CD8-positive, alpha-beta T cell (primary cell): ENCODE measurements at places on chromosomes 13 and 19.
A peak's percentile ranks its signal among the peaks of the same experiment; 100 is the strongest.

GRCh38 chr13:108315991-108316390, 46.5 kb downstream of the TNFSF13B start:
- no peak for DNase-seq

DNA sequence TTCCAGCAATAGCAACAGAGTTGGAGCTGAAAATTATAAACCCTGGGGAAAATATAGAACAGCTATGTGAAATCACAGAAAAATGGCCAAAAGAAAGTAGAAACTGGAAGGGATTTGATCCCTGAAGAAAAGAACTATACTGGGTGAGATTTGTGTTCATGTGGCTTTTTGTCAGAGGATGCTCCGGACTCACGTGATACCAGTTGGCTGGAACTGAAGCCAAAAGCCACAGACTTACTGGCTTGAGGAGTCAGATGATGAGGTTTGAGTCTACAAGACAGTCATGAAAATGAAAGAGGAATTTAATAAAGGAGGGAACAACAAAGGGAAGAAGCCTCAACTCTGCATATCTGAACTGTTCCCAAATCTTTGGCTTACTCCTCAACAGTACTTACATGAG, 427.1 kb downstream of the GPC5 start:
- DNase-seq = no peak

DNA sequence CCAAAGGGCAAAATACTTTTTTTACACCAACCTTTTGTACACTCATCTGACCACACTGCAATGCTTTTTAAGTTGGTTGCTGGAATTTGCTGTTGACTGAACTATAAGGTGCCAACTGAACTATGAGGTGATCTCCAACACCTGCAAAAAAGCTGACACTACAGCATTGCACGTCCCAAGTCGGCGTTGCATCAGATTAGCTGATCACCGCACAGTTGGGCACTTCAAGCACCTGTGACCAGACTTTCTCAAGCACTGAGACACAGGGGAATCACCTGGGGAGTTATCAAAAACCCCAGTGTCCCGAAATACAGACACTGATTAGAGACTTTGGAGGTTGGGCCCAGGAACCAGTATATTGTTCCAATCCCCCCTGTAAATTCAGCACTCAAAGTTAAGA, 1.1 kb downstream of the NLRP11 start:
- no peak for DNase-seq

DNA sequence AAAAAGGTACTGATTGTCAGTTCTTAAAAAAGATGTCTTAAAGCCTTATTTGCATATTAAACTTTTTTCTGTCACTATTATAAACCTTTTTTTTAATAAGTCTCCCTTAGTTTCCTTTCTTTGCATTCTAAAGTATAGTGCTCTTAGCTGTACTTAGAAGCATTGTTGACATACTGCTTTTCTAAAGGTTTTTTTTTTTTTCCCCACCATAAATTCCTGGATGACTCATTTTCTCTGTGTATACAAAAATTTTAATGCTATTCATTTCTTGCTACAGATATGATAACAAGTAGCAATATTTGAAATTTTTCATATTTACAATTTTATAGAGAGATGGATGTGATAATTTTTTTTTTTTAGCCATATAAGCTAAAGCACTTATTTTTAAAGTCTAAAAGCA, 43.5 kb downstream of the METTL21C start:
- DNase-seq = no peak

DNA sequence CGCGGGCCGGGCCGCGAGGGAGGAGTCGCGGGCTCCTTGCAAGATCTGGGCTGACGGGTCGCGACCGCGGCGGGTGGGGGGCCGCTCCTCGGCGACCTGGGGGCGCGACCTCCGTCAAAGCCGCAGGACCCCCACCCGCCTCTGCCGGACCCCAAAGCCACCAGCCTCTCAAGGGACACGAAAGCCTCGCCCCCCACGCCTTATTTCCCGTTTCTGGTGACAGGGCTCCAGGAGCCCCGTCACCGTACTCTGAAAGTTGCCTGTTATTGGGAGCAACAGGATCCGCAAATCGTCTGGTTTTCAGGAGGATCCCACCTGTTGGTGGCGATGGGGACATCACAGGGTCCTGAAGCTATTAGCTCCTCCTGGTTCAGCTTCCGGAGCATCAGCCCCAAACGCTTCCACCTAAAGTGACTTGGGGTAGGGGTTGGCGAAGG, 530 bp downstream of the MAU2 start:
- DNase-seq = no peak

GRCh38 chr19:33785795-33786194, 10.9 kb upstream of the KCTD15 start:
- DNase-seq = no peak

DNA sequence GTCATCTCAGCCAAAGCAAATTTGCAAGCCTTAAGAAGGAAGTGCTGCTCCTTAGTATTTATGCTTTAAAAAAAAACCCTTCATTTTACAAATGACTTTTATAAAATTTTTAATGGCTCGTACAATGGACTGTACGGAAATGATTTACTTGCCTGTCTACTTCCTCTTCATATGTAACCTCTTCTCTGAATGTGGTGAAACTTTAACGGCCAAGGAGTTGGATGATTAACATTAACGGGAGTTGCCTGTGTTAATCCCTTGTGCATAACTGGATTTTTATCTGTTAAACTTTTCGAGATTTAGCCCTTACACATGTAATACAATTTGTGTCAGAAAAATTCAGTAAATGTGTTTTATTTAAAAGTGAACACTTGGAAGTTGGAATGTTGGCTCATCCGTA, 429.4 kb downstream of the TBC1D4 start:
- DNase-seq = no peak

GRCh38 chr19:7692417-7693088, 9.4 kb downstream of the FCER2 start:
- no peak for DNase-seq

DNA sequence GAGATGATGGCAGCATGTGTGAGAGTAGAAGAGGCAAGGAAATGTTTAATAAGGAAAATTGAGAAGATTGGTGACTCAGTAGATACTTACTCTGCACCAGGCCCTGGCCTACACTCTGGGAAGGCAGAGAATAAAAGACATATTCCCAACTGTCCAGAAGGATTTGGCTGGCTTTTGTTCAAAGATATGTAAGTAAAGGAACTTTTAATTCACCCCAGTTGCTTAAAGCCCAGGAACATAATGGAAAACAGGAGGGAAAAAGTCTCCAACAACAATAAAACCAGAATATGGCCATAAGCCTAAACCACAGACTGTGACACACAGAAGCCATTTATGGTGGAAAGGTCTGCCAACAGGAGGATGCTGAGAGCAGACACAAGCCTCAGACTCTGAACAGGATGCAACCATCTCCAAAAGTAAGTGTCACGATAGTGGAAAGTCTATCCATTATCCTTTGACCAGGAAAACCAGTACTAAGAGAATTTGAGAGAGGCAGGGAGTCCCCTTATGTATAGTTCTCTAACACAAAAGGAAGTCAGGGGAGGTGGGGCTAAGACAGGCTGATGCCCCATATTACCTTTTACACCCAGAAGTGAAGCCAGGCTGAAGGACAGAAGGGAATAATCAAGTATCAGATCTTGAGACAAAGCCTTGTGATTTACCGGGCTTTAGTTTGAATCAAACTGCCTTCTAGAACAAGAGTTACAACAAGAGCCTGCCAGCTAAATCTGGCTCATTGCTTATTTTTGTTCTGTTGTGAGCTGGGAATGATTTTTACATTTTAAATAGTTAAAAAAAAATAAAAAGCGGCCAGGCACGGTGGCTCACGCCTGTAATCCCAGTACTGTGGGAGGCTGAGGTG, 169.5 kb upstream of the STARD13 start:
- no peak for DNase-seq

DNA sequence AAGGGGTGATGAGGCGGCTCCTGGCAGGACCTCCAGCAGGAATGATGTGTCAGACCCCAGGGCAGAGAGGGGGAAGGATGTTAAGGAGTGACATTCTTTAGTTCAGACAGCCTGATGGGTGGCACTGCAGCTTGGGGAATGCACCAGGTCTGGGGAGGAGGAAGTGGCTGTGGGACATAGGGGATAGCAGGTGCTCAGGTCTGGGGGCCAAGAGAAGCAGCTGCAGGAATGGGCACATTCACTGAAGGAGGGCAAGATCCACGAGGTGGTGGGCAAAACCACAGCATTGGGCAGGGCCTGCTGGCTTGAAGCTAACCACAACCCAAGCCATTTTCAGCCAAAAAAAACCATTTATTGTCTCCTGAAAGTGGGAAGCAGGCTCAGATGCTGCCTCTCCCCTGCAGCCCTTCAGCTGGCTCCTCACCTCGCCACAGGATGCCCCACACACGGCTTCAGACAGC, 26.5 kb downstream of the COMP start:
- DNase-seq = no peak

- no peak for DNase-seq
Measured at GRCh38 chr13:91764527-91764926, 366.1 kb downstream of the GPC5 start.

- no peak for DNase-seq
Measured at GRCh38 chr13:59126474-59126873, 1037.3 kb downstream of the DIAPH3 start.

DNA sequence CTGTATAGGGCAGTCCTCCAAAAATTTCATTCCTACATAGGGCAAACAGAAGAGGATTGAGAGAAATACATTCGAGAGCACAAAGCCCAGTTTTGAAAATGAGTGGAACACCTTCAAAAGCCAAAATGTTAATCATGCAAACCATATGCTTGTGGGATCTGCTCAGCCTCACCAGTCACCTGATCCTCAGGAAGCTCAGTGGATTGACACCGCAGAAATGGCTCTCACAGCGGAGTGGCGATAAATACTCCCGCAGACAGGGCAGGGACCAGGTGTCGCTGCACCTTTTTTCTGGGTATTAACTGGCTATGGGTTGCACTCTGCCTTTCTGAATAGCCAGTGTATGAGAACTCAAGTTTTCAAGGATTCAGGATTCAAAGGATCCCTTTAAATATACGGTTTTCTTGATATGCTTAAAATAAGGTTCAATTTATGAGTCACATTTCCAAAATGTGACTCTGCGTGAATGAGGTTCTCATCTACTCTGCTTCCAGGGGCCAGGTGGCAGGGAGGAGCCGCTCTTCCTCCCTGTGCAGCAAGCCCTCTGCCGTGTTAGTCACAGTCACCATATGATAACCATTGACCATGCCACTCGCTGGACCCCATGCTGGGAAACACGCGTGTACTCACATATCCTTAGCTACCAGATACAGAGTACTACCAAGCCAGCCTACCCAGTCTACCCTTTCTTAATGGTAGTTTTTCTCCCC, 18.3 kb upstream of the DHRS12 start:
- DNase-seq = peak; percentile 39

DNA sequence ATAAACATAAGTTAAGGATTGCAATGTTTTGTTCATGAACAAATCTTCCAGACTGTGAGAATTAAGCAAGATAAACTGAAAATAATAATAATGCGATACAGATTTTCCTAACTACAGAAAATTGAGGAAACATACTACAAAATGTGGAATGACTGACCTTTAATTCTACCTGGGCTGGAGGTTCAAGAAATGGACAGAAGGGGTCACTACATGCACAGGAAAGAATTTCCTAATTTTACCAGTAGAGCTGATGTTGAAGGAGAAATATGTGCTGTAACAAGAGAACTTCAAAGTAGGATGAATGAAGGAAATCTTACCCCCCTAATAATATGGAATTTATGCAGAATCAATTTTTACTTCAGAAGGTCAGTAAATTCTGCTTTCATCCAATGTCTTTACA, 62.3 kb downstream of the ZNF627 start:
- no peak for DNase-seq

- no peak for DNase-seq
Measured at GRCh38 chr19:55473225-55474012, 3.0 kb upstream of the ZNF628 start.

DNA sequence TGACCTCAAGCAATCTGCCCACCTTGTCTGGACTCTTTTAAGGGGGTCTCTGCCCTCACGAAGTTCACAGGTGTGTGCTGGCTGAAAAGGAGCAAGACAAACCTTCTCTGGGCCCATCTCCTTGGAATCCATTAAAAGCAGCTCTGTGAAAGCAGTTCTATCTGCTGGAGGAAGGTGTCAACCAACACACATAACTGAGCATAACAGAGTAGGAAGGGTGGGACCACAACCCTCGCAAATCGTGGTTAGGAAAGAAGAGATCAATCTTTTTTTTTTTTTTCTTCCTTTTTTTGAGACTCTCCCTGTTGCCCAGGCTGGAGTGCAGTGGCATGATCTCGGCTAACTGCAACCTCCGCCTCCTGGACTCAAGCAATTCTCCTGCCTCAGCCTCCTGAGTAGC, 1.4 kb downstream of the SUGP2 start:
- DNase-seq = no peak
